Body of pancreas (tissue), 4 donors: ENCODE measurements at places on chromosomes 1 and 21.

- DNase-seq = no peak
These were observed 33.4 kb upstream of the WNT4 start for GRCh38 chr1:22176258-22176657.

- no peak for DNase-seq
These were observed 4.4 kb downstream of the ATP1B1 start for GRCh38 chr1:169110689-169111447.

- DNase-seq = no peak
These were observed 30.4 kb downstream of the S100A10 start for GRCh38 chr1:151963288-151963687.

DNA sequence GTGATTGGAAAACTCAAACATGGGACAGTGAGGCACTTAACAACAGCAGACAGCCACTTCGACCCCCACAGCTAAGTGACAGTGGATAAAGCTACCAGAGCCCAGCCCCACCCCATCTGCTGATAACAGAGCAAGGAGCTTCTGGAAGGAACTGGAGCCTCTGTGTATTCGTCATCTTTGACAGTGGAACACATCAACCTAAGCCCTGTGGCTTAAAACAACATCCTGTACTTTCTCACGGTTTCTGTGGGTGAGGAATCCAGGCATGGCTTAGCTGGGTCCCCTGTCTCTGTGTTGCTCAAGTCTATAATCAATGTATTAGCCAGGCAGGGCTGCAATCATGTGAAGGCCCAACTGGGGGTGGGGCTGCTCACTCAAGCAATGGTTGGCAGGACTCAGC lies 18.4 kb upstream of the SIPA1L2 start:
- DNase-seq = no peak

DNA sequence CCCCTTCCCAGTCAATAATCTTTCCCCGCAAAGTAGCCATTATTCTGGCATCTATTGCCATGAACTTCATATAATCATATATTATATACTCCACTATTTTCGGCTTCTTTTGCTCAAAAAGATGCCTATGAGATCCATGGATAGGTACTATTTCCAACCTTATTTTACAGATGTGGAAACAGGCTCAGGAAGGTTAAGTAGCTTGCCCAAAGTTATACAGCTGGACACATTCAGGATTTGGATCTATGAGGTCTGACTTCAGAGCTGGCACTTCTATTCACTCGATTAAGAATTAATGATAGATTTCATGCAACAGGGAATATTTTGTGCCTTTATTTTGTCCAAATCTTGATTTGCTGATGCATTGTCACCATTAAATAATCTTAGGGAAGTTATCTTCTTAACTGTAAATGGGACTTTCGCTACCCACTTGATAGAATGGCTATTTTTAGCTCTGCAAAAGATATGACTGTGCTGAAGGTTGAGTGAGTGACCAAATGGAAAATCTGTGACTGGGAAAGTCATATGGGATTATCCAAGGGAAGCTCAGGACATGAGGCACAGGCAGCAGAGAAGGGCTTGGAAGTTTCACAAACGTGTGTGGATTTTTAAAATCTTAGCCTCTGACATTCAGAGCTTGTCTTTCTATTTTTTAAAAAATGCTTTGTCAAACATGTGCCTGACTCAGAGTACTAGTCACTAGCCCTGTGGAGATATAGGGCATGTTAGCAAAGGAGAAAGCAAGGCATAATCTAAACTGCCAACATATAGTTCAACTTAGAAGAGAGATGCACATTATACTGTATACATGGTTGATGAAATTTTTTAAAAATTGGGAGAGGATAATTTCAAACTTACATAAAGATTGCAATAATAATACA lies 36.5 kb downstream of the GIPC2 start:
- no peak for DNase-seq

DNA sequence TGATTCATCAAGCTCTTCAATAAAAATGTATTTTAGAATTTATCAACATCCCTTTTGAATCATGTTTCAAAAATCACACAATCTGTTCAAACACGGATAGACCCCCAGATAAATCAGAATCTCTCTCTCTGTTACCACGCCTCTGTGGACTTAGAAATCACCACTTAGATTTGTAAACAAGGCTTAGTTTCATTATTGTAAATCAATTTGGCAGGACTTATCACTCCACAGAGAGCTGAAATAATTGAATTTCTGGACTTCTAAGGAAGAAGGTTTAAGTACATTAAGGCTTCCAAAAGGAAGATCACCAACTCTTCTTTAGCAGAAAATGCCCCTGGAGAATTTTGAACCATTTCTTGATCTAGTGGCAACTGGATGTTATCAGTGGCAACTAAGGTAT lies 100.4 kb downstream of the APP start:
- no peak for DNase-seq

DNA sequence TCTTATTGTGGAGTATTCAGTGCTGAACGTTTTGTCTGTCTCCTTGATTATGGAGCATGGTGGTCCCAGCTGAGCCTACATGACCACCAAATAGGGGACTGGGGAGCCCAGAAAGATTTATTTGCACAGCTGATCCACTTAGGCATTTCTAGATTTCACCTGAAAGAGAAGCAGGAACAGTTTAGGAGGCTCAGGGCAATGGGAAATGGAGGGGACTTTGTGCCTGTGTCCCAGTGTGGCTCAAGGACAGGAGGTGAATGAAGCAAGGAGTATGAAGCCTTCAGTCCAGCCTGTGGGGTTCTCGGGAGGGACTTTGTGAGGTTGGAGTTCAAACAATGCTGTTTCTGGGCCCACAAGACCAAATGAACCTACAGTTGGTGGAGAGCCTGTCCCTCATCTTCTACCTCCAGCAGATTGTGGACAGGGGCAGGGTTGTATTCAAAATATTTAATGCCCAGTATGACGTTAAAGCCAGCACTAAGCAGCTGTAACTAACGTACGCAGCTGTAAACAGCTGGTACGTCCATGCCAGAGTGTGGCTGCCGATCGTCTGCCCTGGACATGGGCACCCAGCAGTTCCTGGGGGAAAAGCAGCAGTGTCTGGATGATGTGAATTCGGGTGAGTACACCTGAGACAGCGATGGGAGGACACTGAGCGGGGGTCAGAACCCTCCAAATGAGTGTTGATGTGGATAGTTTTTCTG lies 164.9 kb upstream of the RAB4A start:
- no peak for DNase-seq

DNA sequence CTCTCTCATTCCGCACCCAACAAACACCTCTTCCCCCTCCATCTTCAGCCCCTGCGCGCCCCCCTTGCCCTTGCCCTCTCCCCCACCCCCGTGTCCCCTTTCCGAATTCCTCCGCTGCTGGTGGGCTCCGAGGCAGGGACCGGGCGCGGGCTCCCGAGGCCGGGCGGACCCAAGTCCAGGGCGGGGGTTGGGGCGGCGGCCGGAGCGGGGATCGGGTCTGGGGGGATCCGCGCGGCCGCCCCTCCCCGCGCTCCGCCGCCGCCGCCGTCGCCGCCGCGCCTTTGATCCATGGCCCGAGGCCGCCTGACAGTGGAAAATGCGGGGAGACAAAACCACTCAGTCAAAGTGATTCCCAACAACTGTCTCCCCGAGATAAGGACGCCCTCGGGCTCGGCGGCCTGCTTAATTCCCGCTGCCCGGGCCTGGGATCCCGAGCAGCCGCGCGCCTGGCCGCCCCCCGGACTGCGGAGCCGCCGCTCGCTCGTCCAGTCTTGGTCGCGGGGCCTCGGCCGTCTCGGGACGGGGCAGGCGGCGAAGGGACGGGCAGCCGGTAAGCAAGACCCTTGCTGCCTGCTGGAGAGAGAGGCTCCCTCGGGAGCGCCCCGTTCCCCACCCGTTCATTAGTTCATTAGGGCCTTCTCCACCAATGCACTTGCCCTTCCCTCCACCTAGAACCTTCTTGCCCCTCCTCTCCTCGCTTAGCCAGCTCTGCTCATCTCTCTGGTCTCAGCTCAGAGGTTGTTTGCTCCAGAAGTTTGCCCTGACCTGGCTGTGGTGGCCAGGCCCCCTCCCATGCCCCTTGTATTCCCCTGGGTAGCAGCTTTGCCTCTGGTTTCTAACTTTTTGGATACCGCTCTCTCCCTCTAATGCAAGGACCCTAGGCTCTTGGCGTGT lies 86.4 kb downstream of the PAX7 start:
- DNase-seq = no peak

DNA sequence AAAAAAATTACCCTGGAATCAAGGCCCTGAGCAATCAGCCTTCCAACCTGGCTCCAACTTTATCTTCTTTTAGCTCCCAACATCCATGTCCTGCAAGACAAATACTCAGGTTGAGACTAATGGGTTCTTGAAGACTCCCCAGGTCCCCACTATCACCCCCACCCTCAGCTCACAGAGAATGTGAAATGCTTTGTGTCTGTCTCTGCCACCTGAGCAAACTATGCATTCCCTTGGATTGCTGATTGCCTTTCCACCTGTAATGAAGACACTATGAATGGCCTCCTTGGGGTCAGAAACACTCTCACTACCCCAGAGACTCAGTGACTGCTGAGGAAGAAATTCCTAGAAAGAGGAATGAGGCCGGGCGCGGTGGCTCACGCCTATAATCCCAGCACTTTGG lies 121.2 kb upstream of the GALNT2 start:
- no peak for DNase-seq

- peak; percentile 68 for DNase-seq
These were observed 14.4 kb downstream of the SMYD3 start for GRCh38 chr1:246492611-246493245.

- DNase-seq = peak; percentile 22
These were observed 67.1 kb downstream of the CENPF start for GRCh38 chr1:214670098-214670497.

DNA sequence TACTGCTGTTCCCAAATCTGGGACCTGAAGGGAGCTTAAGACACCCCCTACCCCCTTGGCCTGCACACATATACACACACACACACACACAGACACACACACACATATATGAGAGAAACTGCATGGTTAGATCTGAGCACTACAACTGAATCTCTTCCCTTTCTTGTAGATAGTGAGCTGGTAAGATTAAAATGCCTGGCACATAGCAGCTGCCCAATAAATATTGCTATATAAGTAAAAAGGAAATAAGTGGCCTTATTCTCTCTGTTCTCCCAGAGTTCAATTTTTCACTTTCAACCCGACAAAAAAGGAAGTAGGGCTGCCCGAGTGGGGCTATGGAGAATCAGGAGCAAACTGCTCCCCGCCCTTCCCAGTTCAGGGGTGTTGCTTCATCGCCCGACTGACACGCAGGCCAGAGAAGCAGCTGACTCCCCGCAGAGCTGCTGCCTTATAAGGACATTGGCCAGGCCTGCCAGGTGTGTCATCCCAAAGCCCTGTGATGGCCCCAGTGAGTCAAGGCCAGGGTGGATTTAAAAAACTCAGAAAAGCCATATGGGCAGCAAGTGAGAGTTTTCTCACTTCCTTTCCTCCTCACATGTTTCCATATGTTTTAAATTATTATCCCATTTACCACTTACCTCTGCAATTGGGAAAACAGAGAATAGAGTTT lies 106.5 kb upstream of the SLC44A3 start:
- peak; percentile 52 for DNase-seq

- DNase-seq = no peak
These were observed 88.4 kb upstream of the RHOU start for GRCh38 chr1:228646717-228647522.

DNA sequence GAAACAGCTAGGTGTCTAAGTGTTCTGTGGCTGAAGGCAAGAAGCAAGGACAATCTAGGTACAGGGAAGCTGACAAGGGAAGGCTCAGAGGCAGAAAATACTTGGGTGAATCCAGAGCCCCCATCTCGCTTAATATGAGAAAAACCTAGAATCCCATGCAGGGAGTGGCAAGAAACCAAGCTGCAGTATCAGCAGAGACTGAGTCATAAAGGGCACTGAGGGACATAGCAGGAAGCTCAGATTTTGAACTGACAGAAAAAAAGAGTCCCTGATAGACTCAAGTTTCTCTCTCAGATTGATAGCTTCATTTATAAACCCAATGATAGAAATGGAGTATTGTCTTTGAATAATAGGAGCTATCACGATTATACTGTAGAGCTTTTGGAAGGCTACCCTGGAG lies 77.3 kb upstream of the KCNJ15 start:
- DNase-seq = no peak

DNA sequence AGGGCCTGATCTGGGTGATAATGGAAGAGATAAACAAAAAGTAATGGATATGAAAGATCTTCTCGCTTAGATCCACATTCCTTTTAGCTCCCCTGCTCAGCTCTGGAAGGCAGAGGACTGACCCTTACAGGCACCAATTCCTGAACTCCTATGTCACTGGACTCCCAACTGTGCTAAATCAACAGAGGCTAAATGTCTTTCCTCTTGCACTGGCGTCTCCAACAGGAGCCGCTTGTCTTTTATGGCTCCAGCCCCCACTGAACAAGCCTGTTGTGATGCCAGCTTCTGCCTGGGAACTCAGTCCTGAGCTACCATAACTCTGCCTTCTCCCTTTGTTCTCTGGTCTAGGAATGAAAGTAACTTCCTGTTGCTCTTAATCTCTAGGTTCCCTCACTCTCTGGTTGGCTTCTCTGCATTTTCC lies 142.1 kb upstream of the COL11A1 start:
- no peak for DNase-seq

GRCh38 chr1:243562473-243562872 lies 287.6 kb downstream of the AKT3 start:
- no peak for DNase-seq

- DNase-seq = no peak
These were observed 10.2 kb upstream of the ATP13A2 start for GRCh38 chr1:17021896-17022295.

GRCh38 chr21:45067462-45068285 lies 6.7 kb upstream of the ADARB1 start:
- no peak for DNase-seq

DNA sequence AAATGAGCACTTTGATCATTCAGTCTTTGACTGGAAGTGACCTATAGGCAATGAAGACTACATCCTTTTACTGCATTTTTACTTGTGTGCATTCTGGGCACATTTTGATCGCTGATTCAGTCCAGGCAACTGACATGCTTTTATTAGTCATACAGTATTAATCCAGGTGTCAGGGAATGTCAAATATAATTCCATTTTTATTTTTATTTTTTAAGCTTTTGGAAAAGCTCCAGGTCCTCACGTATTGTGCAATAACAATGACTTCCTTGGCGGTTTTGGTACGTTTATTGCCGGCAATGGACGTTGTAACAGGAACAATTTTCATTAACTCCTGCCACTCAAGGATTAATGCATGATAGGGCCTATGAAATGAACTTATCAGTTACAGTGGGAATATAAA lies 302.6 kb upstream of the PTBP2 start:
- no peak for DNase-seq

- DNase-seq = no peak
These were observed 34.1 kb upstream of the ADARB1 start for GRCh38 chr21:45040157-45040711.

GRCh38 chr1:4276238-4276637 lies 376.2 kb upstream of the C1orf174 start:
- DNase-seq = no peak

GRCh38 chr1:111140680-111140967 lies 601 bp downstream of the CEPT1 start:
- DNase-seq = no peak

- DNase-seq = no peak
These were observed 8.8 kb upstream of the RABGAP1L start for GRCh38 chr1:174150499-174150898.

DNA sequence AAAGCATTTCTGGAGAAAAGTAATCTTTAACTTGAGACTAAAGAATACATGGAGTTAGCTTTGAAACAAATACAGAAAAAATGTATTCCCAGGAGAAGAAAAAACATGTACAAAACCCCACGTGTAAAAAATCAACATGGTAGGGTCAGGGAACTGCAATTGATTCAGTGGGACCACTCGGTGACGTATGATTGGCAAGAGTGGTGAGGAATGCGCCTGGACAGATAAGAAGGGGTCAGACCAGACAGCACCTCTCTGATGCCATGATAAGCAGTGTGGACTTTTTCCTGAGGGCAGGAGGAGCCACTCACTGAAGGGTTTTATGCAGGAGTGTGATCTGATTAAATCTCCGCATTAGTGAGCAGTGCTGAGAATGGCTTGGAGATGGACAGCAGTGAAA lies 142.5 kb downstream of the DAB1 start:
- no peak for DNase-seq
